ENCODE measurements at places on chromosomes 16 and 17.

- no peak for DNase-seq
- no peak overlapping the region for H3K4me3 ChIP-seq
- no peaks in the 10 kb centered on the region for H3K4me1 ChIP-seq
- H3K27ac ChIP-seq, result no peak overlapping the region
- no peaks in the 10 kb centered on the region for H3K27me3 ChIP-seq
Measured at GRCh38 chr17:6241381-6241780, 171.2 kb downstream of the WSCD1 start.

GRCh38 chr17:80456465-80457235, 19.8 kb downstream of the NPTX1 start:
- peak overlapping the region; percentile 99 for H3K27ac ChIP-seq
- H3K4me1 ChIP-seq, result peaks cover 21% of the 10 kb centered on the region
- no peak overlapping the region for H3K4me3 ChIP-seq
- no peak for DNase-seq
- no peaks in the 10 kb centered on the region for H3K36me3 ChIP-seq
- H3K27me3 ChIP-seq, result no peaks in the 10 kb centered on the region

DNA sequence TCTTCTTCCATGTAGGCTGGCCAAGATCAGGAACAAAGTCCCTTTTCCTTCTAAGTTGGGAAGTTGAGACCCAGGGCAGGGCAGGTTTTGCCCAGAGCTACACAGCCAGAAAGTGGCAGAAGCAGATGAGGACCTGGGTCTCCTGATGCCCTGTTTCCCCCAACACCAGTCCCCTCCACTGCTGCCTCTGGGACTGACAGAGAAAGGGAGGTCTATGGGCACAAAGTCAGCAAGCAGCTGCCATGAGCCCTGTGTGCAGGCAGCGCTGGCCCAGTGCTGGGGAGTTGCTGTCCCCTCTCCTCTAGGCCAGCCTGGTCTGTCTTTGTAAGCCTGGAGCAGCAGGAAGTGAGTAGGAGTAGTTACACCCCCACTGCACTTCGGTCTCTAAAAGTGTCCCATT, 46.9 kb upstream of the NKD1 start:
- H3K4me3 ChIP-seq, result no peak overlapping the region
- no peak for DNase-seq
- H3K4me1 ChIP-seq, result no peaks in the 10 kb centered on the region
- no peaks in the 10 kb centered on the region for H3K36me3 ChIP-seq
- H3K27me3 ChIP-seq, result no peaks in the 10 kb centered on the region

DNA sequence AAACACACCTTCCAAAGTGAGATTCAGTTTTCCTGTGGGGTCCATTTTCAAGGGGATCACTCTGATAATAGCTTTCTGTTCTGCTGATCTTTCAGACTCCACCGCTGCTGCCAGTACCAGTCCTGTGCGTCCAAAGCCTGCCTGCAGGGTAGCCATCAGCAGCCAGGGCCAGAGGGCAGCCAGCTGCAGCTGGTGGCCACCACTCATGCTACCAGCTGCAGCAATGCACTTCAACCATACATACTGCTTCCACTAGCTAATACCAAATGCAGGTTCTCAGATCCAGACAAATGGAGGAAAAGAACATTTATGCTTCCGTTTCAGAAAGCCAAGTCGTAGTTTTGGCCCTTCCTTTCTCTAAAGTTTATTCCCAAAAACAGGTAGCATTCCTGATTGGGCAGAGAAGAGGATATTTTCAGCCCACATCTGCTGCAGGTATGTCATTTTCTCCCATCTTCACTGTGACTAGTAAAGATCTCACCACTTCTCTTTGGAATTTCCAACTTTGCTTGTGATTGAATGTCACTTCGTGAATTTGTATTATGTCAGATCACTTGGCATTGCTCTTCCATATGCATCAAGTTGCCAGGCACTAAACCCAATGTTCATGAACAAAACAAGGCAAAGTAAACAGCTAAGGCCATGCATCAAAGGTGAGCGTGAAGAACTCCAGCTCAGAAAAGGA, 1.8 kb downstream of the RNF43 start:
- no peak overlapping the region for H3K27ac ChIP-seq
- DNase-seq, result no peak
- H3K27me3 ChIP-seq, result no peaks in the 10 kb centered on the region
- no peak overlapping the region for H3K4me3 ChIP-seq

GRCh38 chr17:20226814-20227482, 217.8 kb downstream of the SPECC1 start:
- DNase-seq, result peak; percentile 91
- H3K4me3 ChIP-seq, result no peak overlapping the region
- peak overlapping the region; percentile 50 for H3K27ac ChIP-seq
- H3K27me3 ChIP-seq, result no peaks in the 10 kb centered on the region
- peaks cover 4% of the 10 kb centered on the region for H3K4me1 ChIP-seq

Measured in tibial artery (tissue), 4 donors.